NCI-H2171 treated with DMSO at 0.1 percent for 48 hours (cell line): ENCODE measurements at places on chromosomes 6 and 20.

DNA sequence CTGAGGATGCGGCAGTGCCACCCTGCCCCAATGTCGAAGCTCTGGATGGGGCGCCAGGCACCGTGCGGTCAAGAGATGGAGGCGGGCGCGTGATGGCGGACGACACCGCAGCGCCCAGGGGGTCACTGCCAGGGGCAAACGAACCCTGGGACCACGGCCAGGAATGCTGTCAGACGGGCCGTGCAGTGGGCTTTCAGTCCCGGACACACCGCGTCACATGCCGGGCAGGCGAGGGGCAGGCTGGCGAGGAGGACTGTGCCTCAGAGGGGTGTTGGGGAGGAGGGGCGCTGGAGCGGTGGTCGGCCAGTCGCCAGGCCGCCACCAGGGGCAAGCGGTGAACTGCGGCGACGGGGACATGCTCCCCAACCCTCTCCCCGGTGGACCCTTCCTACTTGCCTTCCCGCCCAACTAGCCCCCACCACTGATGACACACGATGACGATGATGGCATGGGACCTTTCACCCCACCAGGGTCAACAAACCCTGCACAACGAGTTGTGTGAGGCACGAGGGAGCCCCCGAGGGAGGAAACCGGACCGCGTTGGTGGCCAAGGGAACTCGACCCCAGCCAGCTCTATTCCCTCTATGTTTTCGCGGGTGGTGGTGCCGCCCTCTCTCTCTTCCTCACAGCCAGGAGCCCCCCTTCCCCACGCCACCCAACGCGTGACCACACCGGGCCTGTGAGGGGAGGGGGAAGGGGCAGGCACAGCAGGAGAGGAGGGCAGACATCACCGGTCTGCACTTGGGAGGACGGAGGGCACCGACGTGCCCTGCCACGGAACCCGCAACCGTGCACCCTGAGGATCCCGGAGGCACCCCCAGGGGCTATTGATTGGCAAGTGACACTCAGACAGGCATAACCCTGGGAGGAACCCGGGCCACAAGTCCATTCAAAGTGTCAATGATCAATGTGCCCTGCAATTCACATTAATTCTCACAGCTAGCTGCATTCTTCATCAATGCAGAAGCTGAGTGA lies 1960.9 kb upstream of the DEFB115 start:
- DNase-seq = no peak

DNA sequence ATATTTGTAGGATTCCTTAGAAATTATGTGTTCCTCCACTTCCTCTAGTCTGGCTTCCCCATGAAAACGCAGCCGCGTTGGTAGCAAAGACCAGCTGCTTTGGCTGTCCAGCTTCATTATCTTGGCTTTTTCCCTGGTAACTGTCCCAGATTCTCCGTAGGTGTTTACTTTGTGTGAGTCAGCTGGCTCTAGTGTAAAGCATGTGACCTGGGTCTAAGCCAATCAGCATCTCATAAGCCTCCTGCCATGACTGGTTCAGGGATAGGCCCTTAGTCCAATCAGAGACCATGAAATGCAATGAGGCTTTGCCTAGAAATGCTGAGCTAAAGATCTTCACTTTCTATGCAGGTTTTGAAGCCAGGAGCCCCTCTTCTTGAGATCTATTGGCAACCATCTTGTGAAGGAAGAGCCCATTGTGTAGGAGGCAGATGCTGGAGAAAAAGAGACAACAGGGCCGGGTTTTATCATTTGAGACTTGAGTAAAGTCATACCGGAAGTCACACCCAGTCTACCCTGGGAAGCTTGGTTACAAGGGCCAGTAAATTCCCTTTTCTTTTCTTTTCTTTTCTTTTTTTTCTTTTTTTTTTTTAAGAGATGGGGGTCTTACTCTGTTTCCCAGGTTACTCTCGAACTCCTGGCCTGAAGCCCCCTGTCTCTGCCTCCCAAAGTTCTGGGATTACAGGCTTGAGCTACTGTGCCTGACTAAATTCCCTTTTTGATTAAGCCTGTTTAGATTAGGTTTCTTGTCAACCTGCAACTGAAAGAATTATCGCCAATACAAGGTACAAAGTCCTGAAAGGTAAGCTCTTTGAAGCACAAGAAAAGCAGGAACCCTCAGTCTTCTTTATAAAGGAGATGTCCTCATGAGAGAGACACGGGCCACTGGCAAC lies 256.5 kb upstream of the RREB1 start:
- DNase-seq = peak; percentile 7

GRCh38 chr20:25489221-25489871 lies 81.9 kb downstream of the GINS1 start:
- DNase-seq = no peak

GRCh38 chr20:24873025-24873620 lies 75.9 kb upstream of the CST7 start:
- DNase-seq = peak; percentile 51

- no peak for DNase-seq
Measured at GRCh38 chr6:38524436-38525145, 115.1 kb downstream of the BTBD9 start.

GRCh38 chr6:163099621-163100171 lies 314.8 kb upstream of the QKI start:
- DNase-seq = no peak

GRCh38 chr6:157240059-157240959 lies 83.0 kb downstream of the TMEM242 start:
- no peak for DNase-seq

GRCh38 chr6:13053006-13053461 lies 275.3 kb downstream of the TBC1D7 start:
- DNase-seq = peak; percentile 40

- DNase-seq = no peak
Measured at GRCh38 chr6:167825332-167826229, 1.1 kb upstream of the AFDN start.

DNA sequence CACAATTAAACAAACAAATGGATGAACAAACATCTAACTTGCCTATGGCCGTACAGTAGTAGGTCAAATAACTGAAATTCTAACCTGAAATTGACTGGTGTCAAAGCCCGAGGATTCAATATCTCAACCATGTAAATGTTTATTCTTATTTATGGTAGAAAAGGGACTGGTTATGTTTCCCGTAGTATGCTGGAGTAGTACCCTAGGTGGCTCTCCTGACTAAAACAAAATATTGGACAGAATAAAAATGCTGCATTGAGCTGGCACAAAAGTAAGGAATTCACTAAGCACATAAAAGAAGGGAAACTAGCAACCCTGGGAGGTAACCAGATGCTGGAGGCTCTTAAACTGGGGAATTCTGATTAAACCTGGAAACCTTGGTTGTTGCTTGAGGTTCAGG lies 117.1 kb upstream of the PREP start:
- DNase-seq = no peak

DNA sequence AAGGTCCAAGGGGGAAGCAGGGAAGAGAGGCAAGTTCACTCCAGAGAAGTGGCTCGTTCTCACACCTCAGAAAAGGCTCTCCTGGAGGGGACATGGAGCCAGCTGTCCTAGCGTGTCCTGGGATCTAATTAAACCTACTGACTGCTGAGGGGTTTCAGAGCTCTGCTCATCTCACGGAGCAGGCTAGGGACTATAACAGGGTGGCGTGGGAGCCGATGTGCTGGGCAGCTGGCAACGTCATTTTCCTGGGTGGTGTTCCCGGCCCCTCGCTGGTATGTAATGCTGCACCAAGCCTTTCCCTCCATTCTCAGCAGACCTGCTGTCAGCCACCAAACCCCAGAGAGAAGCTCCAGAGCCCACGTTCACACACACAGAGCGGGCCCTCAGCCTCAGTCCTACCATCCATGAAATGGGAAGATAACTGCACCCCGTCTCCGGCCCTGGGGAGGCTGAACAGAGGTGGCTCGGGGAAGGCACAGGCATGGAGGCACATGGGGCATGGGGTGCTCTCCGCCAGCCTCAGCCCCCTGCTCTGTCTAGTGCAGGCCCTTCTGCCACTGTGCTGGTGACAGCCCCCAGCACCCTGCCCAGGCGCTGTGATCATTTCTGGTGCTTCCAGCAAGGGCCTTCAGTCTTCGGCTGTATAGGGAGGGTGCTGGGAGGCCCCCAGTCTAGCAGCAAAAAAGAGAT lies 1.9 kb downstream of the CST7 start:
- peak; percentile 27 for DNase-seq

- no peak for DNase-seq
Measured at GRCh38 chr6:112332274-112332673, 14.9 kb upstream of the RFPL4B start.

DNA sequence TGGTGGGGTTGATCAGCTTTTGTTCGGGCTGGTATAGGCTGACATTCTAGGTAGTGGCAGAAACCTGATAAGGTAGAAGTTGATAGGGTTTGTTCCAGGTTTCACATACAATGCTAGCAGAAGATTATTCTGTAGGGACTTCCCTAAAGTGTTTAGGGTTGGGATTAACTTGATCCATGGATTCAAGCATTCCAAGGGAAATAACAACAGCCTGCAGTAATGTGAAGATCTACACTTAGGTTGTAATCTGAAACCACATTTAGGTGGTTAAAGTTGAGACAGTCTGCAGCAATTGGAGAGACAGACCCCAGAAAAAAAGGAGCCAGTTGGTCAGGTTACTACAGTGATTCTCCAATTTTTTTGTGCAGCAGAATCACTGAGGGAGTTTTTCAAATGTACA lies 56.1 kb downstream of the GJA1 start:
- no peak for DNase-seq

DNA sequence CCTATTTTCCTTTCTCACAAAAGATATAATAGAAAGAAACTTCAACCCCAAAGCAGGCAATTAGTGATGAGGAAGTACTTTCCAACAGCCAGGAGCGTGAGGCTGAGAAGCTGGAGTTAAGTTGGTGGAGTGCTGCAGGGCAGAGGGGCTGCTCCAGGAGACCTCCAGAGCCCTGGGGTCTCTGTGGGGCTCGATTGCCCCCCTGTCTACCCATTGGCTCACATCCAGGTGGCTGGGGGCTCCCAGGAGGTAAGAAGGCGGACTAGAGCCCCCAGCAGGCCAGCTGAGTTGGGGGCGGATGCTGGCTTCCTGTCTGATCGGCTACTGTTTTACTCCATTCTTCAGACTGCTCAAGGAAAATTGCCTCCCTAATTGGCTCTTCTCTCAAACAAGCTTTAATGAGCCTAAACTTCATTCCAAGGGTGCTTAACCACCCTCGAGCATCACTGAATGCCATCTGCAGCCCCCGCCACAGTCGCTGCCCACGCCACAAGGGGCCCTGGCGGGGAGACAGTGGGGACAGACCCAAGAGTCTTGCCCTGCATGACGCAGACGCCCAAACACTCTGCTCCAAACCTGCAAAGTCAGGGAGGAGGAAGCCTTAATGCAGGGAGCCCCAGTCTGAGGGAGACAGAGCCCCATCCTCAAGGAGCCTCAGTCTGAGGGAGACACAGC lies 78.6 kb downstream of the MDGA1 start:
- DNase-seq = no peak

DNA sequence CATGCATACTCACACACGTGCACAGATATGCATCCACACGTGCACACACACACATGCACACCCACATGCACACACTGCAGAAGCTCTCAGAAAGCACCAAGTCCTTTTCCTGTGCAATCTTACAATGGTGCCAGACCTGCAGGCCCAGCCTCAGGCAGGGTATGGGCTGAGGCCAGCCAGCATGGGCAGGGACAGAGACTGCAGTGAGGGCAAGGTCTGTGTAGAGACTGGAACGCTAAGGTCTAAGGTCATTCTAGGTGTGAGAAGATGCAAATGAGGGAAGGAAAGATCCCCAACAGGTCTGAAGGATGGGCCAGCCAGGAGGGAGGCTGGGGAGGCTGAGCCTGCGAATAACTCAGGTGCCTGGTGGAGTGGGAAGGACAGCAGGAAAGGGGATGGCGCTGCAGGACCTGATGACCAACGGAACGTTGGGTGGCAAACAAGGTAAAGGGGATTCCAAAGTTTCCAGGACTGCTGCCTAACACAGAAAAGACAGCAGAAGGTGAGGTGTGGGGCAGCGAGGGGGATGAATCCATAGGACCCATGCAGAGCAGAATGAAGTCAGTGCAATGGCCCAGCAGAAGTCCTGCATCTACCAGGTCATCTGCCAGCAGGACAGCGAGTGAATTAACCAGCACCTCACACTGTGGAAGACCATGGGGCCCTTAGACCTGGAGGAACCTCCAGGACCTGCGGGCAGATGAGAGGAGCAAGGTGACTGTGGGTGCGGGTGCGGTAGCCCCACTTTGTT lies 67.0 kb downstream of the ABHD12 start:
- no peak for DNase-seq

DNA sequence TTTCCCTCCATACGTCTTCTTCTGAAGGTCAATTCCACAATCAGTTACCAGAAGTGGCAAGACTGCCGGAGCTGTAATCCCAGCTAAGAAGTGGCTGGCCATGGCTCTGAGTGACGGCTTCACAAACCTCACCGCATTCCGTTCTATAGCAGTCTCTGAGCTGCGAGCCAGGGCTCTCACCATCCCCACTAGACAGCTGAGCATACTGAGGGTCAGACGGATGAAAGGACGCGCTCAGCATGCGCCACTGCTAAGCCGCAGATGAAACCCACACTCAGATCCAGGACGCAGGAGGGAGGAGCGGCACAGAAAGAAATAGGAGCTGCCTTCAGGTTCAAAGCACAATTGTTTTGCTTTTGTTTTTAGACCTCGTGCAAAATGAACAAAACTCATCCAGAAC lies 97.9 kb downstream of the ANKRD60 start:
- DNase-seq = no peak

GRCh38 chr6:29527126-29527525 lies 32.4 kb downstream of the UBD start:
- no peak for DNase-seq

- DNase-seq = peak; percentile 43
Measured at GRCh38 chr6:107318100-107318736, 141.1 kb downstream of the PDSS2 start.

DNA sequence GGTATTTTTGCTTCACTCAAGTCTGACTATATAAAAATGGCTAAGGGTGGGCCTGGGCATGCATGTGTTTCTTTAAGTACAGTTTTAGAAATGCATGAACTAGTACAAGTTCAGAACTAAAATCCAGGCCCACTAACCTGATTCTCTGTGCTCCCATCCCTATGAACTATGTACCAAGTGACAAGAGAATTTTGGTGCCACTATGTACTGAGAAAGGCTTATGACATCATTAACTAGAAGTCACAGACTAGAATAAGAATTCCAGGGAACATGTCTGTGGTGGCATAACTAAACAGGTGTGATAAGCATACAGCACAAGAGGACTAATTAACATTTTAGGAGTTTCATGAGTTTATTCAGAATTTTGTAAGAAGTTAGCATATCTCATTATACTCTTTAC lies 16.1 kb downstream of the TENT5A start:
- no peak for DNase-seq

DNA sequence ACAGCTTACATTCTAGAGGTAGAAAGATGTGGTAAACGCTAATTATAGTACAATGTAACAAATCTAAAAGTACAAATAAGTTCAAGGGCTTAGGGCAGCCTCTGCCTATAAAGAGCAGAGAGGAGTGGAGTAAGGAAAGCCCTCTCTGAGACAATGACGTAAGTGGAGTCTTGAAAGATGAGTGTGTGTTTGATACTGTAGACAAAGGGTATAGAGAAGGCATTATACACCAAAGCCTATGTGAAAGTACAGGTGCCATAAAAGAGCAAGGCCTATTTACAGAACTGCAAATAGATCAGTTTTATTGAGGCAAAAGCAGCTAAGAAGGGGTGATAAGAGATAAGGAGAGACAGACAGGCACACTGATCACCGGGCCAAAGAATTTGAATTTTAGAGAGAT lies 10.9 kb downstream of the GOPC start:
- no peak for DNase-seq
